Naive thymus-derived CD8-positive, alpha-beta T cell (primary cell): ENCODE measurements at places on chromosomes 1 and 21.

DNA sequence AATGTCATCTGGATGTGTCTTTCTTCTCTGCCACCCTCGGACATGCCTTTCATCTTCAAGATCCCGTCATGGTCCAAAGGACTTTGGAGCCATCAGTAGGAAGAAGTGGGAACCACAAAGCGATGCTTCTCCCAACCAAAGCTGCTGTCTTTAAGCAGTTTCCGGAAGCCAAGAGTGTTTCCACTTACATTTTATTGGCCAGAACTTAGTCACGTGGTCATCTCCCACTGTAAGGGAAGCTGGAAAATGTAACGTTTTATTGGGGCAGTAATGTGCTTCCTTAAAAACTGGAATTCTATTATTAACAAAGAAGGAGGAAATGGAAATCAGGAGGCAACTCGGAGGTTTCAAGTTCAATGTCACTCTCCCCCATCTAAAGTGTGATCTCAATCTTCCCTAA is 170.8 kb downstream of the ATG4C start:
- no peak for DNase-seq

- no peak for DNase-seq
Measured at GRCh38 chr1:11284784-11285183, 11.8 kb downstream of the UBIAD1 start.

DNA sequence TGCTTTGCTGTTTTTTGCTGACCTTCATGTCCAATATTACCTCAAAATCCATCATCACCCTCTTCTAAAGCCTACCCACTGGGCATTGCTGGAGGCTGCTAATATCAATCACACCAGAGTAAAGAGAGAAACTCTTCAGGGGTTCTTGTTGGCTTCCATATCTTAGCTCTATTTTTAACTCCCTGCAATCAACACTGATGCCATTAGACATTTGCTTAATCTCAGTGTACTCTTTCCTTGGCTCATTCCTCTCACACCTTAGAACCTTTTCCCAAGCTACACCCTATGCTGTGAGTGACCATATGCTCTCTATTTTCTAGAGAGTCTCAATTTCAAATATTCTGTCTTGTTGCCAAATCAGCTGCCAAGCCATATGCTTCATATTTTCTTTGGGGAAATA is 40.6 kb upstream of the RABGAP1L start:
- DNase-seq: no peak

- DNase-seq: no peak
Measured at GRCh38 chr1:234296496-234296895, 76.8 kb upstream of the COA6 start.

GRCh38 chr1:30525971-30526651 is 197.3 kb downstream of the MATN1 start:
- DNase-seq: no peak

DNA sequence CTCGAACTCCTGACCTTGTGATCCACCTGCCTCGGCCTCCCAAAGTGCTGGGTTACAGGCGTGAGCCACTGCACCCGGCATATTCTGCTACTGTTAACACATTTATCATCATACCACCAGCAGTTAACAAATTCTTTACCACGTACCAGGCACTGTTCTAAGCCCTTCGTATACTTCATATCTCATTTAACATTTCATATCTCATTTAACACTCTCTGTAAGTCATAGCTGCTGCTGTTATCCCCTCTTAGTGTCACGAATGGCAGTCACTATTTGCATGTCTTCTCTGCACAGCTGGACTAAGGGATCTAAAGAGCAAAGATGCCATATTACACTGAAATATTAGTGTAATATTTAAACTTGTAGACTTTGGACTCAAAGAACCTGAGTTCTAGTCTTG is 462.5 kb upstream of the DAB1 start:
- no peak for DNase-seq

DNA sequence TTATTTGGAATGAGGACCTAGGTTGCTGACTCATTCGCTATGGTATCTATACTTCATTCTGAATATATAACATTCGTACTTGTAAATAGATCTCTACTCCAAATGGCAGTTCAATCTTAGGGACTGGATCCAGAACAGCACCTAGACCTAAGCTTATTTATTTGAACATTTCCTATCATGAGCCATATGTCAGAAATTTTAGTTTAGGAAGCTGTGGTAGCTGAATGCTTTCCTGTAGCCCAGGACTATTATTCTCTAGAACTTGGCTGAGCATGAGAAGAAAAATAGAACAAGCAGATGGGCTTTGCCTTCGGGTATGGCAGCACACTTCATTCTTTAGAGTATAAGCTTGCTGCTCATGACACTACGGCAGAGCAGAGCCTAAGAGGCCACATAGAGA is 1114.4 kb upstream of the B3GALT2 start:
- no peak for DNase-seq

DNA sequence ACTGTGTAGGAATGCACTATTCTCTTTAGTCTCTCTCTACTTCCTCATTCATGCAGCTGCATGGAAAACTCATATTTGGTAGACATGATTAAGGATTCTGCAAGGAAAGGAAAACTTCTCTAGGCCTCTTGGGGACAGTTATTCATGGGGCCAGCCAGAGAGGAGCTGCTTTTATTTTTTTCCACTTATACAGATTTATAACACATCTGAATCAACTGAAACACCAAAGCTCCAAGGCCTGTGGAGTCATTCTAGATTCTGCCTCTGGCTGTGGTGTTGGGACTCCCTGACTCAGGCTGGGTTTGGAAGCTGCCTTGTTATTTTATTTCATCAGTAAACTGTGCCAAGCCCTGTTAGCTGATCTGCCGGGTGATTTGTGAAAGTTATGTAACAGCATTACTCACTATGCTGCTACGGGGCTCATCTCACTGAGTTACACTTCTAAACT is 83.9 kb upstream of the EDEM3 start:
- no peak for DNase-seq

GRCh38 chr1:232501854-232502253 is 128.1 kb downstream of the SIPA1L2 start:
- DNase-seq: no peak

DNA sequence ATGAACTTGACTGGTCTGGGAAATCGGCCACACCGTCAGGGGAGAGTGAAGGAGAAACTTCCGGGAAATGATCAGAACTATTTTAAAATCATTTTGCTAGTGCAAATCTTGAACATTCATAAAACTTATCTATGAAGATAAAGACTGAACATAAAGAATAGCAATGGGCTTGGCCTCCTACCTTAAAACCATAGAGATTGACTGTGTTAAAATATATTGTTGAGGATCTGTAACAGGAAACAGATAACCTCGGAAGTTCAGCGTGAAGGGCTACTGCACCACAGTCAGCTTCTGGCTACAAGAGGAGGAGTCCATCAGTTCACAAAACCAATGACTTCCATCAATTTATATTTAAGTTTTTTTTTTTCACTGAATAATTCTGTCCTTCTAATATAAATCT is 127.3 kb downstream of the RGS7 start:
- DNase-seq: no peak

GRCh38 chr1:2074944-2075740 is 24.9 kb downstream of the PRKCZ start:
- peak; percentile 40 for DNase-seq

GRCh38 chr1:108560189-108560873 is 431 bp downstream of the EEIG2 start:
- DNase-seq: peak; percentile 26

DNA sequence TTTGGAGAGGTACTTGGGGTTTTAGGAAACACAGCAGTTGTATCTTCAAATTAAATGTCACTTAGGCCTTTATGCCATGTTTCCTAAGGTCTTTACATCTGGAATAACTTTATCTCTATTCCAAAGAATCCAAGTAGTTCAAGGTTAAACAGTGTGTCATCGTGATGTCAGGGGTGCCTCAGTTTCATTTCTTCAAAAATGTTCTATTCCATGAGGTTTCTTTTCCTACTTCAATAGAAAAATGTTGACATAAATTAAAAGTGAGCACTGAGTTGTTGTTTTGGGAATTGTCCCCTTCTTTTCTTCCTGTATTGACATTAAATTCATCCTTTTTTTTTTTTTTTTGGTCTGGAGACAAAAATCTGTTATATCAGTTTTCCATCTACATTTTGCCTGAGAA is 160.6 kb upstream of the C21orf91 start:
- no peak for DNase-seq

DNA sequence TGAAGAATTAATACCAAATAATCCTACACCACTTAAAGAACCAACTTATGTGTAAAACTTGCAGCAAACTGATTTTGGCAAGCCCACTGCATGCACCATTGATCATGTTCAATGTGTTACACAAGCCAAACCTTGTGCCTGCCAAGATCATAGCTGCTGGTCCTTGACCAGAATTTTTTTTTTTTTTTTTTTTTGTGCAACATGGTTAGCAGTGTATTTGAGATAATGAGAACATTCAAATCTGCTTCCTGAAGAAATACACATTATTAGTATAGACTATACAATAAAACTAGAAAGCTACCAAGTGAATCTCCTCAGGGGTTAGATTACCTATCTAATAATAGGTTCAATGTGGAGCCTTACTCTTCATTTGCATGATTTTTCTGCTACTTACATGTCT is 421.0 kb downstream of the MRPL39 start:
- DNase-seq: no peak

DNA sequence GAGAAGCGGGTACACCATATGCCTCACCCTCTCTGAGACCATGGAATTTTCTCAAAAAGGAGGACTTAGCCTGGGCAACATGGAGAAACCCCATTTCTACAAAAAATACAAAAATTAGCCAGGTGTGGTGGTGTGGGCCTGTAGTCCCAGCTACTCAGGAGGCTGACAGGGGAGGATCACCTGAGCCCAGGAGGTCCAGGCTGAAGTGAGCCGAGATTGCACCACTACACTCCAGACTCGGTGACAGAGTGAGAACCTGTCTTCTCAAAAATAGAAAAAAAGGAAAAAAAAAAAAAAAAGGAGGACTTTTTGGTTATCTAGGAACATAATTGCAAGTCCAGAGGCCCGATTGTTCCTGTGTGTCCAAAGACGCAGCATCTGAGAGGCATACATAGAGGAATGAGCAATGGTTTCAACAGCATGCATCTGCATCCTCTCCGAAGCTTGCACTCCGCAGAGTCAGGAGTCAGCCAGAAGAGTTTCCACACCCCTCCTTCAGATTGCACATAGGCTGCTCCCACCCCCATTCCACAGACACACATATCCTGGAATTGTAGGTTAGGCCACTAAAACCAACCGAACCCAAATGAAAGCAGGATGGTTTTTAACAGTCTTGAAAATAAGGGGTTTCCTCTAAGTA is 2.5 kb upstream of the TBX15 start:
- no peak for DNase-seq

DNA sequence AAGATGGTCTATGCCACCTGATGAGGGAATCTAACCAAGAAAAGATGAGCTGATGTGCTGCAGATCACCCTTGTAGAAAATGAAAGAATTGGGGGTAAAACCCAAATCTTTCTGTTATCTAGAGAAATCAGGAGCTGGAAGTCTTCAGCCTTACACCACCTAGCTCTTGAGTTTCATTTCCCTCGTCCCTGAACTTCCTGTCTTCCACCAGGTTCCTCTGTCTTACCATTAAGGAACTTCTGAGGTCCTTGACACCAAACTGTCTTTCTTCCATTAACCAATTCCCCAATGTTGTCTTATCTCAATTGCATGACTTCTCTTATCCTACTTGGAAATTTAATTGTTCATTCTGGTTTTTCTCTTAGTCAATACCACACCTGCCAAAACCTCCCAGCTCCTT is 31.5 kb downstream of the LPAR3 start:
- no peak for DNase-seq

DNA sequence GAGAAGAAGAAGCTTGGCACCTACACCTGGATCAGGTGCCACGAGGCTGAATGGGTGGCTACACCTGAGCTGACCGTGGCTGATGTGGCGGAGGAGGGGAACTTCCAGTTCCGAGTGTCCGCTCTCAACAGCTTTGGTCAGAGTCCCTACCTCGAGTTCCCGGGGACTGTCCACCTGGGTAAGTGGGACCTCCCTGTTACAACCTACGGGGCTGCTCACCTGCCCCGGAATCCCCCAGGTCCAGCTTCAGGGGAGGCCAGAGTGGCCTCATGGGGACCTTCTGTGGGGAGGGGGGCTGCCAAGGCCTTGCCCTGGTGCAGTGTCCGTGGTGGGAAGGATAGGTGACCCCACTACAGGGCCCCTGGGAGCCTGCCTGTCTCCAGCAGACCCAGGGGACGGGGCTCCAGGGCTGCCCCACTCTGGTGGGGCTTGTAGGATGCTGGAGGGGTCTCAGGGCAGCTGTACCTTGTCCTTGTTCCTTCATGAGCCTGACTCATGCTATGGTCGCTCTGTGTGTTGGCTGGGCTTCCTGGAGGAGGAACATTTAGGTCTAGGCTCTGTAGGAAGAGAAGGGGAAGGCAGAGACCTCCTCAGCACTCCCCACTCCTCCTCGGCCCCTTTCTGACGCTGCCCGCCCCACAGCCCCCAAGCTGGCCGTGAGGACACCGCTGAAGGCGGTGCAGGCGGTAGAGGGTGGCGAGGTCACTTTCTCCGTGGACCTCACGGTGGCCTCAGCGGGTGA is 7.2 kb downstream of the OBSCN start:
- DNase-seq: no peak

GRCh38 chr1:159902541-159902940 is 2.6 kb upstream of the CFAP45 start:
- no peak for DNase-seq

DNA sequence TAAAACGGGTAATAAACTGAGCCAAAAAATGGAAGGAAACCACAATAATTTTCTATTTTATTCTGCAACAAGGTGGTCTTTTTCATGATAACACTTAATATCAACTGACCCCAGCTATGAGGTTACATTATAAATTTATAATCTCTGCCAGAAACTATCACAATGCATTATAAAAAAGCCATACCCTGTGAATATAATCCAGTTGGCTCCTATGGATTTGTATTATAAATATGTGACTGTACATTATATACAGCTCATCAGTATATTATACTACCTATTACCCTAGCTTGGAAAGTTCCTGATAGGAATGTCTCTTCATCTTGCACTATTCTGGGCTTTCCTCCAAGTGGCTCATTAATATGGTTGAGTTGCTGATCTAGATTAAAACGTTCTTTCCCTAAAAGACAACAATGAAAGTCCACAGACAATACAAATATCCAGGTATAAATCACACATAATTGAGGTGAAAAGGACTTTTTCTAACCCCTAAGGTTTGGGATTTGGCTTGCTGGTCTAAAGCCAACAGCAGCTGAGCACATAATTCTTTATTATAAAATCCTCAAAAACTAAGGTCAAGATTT is 487.7 kb downstream of the TTLL7 start:
- DNase-seq: no peak

GRCh38 chr1:41789661-41790330 is 128.9 kb downstream of the HIVEP3 start:
- no peak for DNase-seq

GRCh38 chr1:239993366-239993765 is 98.3 kb upstream of the FMN2 start:
- DNase-seq: no peak

- no peak for DNase-seq
Measured at GRCh38 chr1:20921285-20921684, 134.2 kb upstream of the HP1BP3 start.

GRCh38 chr1:57024855-57025254 is 59.0 kb upstream of the C8B start:
- no peak for DNase-seq

- no peak for DNase-seq
Measured at GRCh38 chr1:171799166-171799565, 17.7 kb downstream of the METTL13 start.
